ENCODE measurements at places on chromosomes 5 and 9.

GRCh38 chr5:180455872-180456271 lies 38.3 kb upstream of the CNOT6 start:
- DNase-seq, result no peak

DNA sequence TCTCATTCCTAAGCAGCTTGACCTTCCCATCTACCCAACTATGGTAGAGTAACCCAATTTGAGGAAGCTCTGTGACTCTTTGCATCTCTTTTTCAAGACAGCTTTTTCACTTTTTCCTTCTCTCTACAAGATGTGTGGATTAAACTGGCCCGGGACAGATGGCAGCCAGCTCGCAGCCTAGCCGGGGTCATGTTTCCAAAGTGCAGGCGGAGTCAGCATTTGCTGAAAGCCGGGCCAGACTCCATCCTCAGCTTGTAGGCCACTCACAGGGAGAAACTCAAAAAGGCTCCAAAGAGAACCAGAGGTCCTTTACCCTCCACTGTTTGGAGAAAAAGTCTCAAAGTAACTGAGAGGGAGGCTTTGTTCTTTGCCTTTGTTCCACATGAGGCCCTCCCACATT lies 286.8 kb upstream of the PANK3 start:
- DNase-seq, result no peak

DNA sequence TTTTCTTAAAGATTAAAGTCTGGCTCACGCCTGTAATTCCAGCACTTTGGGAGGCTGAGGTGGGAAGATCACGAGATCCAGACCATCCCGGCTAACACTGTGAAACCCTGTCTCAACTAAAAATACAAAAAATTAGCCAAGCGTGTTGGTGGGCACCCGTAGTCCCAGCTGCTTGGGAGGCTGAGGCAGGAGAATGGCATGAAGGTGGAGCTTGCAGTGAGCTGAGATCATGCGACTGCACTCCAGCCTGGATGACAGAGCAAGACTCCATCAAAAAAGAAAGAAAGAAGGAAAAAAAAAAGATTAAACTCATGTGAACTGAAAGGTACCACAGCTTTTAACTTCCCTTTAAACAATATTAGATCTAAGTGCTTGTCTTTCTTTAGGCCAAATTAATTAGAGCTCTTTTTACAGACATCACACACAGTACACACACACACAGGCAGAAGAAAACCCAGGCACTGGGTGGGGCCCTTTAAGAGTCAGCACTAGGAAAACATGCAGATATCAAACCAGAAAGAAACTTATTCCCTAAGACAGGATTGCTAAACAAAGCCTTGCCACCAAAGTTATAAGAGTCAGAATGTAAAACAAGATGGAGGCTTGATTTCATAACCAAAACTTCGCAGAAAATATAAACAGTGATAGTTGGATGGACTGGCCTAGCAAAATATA lies 29.3 kb upstream of the UHRF2 start:
- DNase-seq, result no peak

DNA sequence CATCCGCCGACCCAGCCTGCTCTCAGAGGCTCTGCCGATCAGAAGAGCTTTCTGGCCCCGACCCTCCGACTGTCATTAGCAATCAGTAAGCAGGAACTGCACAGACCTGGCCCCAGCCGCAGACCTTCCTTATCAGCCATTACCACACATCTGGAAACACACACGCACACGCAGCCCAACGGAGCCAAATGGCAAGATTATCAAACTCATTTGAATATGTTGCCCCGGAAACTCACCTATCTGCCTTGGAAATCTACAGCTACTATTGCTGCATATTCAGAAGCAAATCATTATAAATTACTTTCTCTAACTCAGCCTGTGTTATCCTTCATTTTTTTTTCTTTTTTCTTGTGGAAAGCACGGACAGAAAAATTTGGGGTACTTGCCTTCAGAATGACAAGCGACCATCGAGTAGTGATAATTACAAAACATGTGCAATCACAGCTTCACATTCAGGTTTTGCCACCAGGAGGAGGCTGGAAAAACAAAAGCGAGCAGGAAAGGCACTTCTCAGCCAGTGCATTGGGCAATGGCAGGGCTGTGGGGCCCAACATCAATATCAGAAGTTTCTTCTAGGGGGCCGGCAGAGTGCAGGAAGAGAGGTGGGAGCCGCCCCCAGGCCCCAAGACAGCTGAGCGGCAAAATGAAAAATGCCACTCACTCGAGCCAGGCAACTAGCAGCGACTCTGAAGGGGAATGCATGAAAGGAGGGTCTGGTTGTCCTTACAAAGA lies 122.3 kb downstream of the VAV2 start:
- DNase-seq, result no peak

DNA sequence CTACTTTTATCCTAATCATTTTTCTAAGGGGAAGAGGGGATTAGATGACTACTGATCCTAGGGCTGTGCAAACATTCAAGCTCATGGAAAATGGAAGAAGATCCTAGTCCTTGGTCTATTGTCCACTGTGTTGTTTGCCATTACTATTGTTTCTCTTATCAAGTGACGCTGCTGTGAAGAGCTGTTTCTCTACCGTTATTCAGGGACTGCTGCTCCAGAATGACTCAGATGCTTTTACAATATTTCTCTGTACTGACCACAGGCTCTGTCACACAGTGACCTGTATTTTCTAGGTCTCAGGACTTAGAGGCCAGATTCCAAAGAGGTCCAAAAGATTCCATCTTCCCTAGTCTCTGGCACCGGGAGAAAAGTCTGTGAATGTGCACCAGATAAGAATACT lies 159.5 kb upstream of the CHD1 start:
- no peak for DNase-seq

DNA sequence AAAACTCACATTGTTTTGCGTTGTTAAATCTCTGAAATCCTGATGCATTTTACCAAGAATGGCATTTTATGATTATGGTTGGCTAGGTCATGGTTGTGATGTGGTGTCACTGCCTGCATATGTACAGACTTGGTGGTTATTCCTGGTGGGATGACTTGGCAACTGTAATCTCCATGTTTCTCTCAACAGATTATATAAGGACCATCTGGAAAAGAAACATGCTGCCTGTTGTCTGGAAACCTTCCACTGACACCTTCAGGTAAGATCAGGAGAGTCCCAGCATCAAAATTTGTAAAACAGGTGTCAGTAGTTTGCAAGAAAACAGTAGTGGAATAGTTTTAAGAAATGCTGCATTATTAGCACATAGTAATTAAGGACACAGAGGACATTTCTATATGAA lies 3.0 kb upstream of the ACER2 start:
- DNase-seq, result no peak

GRCh38 chr5:163614787-163615186 lies 109.4 kb downstream of the MAT2B start:
- DNase-seq, result no peak

- DNase-seq, result no peak
These were observed 415.1 kb downstream of the SPOCK1 start for GRCh38 chr5:137084016-137084415.

- DNase-seq, result no peak
These were observed 803.9 kb upstream of the CDH10 start for GRCh38 chr5:25448646-25449045.

- DNase-seq, result no peak
These were observed 30.0 kb upstream of the PCSK1 start for GRCh38 chr5:96463091-96463490.

- DNase-seq, result no peak
These were observed 169.2 kb upstream of the TARS1 start for GRCh38 chr5:33271606-33272005.

DNA sequence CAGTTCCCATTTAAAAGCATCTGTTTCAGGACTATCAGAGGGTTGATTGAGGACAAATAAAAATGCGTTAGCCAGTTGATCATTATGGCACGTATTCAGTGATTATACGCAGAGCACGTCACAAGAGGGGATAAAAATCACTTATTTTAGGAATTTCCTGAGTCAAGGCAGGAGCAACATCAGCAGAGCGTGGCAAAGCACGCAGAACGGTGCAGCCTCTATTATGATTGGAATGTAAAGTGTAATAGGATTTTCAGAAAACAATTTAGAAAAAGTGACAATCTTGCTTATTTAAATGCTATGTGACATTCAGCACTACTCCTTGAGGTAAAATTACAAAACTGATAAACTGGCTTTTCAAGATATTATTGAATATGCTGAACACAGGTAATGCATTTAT lies 413.6 kb upstream of the DAP start:
- DNase-seq, result no peak

Measured in NCI-H460 (cell line).